ENCODE measurements at places on chromosomes 7 and 10. TPM values are rescaled to one million over a fixed set of nuclear protein-coding genes. Genes with fewer than 3 reads are reported as not detected.

SEMA3D gene
- total RNA-seq = 102 TPM

GRCh38 chr10:48684792-48685623, at the start of gene WDFY4:
Gene WDFY4, plus strand, starts transcription at chr10:48684873. Its CDS starts 24,860 bp downstream, at chr10:48709733.
- no peak for DNase-seq

NOLC1 gene
- 23.6 TPM for total RNA-seq

DNA sequence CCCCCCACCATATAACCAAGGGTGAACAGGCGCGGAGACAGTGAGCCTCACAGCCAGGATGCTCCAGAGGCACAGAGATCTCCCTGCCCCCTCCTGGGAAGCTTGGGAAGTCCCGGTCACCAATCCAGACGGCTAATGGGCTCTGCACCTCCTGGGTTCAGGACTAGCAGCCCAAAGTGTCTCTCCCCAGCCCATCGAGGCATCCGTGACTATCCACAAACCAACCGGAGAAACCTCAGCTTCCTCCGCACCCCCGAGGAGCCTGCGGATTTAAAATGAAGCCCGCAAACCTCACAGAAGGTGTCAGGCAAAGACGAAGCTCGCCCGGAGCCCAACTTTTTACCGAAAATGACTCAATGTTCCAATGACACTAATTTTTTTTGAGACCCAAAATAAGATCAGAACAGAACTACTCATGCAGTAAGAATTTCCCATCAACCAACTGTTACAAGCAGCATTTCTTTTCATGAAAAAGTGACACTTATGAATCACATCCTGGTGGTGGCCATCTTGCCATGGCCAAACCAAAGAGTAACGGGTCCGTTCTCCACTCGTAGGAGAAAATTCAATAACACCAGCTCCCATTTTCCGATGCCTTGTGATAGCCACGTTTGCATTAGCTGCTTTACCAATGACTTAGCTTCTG, 6.0 kb downstream of the PDGFA start:
- DNase-seq = no peak

TRIL gene
- total RNA-seq = 20.4 TPM

DNA sequence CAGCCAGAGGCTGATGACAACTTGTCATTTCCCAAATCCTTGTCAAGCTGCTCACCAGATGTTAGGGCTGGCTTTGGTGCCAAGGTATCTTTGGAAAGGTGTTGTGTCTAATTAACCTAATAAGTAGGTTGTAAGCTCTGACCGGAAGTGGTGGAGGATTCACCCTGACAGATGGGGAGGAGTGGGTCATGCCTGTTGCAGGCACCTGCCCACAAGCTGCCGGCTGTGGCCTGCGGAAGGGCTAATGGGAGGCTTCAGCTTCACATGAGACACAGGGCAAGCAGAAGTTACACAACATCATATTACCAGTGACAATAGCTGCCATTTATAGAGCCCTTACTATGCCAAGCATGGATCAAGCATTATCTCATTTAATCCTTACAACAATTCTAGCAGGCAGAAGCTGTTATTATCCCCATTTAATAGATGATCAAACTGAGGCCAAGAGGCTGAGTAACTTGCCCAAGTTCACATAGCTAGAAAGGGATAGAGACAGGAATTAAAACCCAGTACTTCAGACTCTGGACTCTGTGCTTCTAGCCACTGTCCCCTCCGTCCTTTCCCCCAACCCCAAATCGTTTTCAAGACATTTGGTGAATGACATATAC, 63.1 kb upstream of the DUSP5 start:
- DNase-seq = no peak

DNA sequence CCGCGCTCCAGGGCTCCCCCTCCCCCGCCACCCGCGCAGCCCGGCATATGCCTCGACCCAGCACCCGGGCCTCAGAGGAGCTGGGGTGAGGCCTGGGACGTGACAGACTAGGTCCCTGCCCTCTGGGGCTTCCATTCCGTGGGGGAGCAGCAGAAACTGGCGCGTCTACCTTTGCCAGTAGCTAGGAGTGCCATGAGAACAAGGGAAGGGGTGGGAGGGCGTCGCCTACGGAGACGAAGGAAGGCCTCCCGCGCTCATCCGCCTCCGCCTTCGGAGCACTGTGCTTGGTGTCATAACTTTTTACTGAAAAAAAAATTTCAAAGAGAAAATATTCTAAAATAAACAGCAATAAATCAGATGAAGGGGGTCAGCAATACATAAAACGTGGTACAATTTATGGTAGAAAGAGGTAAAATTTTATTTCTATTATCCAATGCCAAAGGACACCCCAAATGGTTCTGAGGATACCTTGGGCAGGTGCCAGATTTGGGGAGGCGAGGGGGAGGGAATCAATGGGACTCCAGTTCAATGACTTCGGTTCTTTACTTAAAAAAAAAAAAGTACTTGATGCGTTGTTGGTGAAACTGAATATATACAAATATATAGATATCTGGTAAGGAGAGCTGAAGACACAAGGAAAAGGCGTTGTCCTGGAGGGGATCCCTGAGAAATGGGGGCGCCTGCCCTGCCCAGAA, 35.1 kb upstream of the GRID1 start:
- no peak for DNase-seq

DNA sequence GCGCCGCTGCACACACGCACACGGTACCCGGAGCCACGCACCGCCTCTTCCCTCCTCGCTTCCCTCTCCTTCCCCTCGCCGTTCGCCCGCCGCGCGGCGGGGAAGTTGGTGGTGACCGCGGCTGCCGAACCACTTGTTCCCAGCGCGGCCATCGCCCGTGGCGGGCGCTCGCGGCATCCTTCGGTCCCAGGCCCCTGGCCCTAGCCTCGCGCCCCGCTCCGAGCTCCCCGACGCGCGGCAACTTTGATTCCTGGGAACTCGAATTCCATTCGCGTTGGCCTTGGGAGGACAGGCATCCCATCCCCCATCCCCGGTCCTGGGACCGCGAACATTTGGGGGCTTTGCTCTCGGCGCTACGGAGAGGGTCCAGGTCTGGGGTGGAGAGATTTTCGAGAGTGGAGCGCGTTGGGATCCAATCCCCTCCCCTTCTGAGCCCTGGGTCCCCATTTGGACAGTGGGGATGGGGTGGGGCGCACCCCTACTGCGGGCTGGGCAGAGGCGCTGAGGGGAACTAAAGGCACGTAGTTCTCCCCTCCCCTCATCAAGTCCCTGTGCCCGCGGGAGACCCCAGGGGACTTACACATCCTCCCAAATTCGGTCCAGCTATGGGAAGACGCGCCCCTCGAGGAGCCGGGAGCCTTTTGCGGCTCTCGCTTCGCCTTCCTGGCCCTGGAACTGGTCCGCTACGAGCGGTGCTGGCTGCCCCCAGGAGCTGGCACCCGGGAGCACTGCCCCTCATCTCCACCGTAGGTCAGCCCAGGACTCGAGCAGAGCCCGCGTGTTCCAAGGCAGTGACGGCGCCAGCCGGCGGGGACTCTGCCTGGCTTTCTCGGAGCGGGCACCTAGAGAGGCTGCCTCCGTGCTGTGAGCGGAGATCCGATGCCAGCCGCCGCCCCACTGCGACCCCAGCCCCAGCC, 834 bp downstream of the CDH23 start:
- no peak for DNase-seq

GRCh38 chr7:136677471-136678365, 190.7 kb upstream of the CHRM2 start:
- DNase-seq = no peak

DNA sequence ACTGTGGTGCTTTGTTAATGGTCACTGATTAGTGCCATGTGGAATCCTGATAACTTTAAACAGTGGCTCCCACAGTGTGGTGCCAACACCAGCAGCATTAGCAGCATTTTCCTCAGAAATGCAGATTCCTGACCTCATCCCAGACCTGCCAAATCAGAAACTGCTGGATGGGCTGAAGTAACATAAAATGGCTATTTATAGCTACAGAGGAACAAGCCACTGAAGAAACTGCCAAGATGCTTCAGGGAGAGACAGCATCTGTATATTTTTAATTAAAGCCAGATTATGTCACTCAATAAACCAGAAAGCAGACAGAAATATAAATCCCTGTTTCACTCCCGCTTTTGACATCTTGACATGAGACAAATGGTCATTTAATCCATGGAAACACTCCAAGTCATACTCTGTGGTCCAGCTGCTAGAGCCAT, 178.5 kb downstream of the AMPH start:
- DNase-seq = no peak

- no peak for DNase-seq
These were observed 26.7 kb downstream of the SVIL start for GRCh38 chr10:29608062-29608461.

DNA sequence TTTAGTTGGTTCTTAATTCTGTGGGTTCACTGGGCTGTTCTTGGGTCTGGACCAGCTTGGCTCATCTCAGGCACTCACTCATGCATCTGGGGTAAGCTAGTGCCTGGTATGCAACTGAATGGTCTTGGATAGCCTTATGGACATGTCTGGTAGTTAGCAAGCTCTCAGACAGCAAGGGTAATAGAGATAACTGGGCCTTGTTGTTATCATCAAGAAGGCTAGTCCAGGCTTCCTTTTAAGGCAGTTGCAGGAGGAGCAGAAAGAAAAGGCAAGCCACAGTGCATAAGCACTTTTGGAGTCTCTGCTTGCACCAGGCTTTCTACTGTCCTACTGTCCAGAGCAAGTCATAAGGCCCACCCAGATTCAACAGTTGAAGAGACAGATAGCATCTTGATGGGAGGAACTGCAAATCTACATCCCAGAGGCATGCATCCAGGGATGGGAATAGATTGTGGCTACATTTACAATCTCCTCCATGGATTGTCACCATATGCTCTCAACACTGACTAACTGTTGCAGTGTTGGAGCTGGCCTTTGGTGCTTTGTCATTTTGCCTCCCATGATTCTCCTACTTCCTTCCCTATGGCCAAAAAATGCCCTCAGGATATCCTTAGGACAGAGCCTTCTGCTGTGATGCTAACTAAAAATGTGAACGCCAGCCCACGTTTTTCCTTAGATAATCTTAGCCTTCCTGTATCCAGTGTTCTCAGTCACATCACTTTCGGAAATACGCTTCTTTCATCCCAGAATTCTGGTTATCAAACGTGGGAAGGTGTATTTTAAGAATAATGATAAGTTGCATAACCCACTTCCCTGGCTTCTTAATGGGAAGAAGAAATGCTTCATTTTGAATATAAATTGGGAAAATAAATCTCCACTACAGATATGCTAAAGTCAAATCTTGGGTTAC, 3.6 kb downstream of the GIMAP4 start:
- DNase-seq = no peak

GRCh38 chr7:85125651-85126131, 61.2 kb downstream of the SEMA3D start:
- DNase-seq = peak; percentile 33

DNA sequence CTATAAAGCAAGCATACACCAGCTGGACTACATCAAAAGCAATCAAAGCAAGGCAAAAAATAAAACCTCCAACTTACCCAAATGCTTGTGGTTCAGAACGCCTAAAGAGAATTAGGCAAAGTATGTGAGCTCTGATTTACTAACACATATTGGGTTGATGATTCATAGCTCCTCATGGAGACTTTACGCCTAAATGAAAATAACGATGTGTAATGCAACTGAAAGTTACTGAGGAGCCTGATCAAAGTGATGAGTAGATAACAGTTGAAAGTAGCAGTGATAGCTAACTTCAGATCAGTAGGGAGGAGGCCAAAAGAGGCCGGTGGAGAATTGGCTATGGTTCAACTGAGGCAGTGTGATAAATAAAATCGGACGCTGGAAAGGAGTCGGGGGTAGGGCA, 85.0 kb downstream of the MPP7 start:
- no peak for DNase-seq

PON3 gene
- 3.7 TPM for total RNA-seq

OTUD1 gene
- 13.5 TPM for total RNA-seq

C10orf105 gene
- 0.26 TPM for total RNA-seq

- DNase-seq = peak; percentile 52
These were observed 59.6 kb downstream of the ADRB1 start for GRCh38 chr10:114103284-114103683.

GRCh38 chr7:155222573-155222972, 75.1 kb upstream of the INSIG1 start:
- no peak for DNase-seq

- no peak for DNase-seq
These were observed 147.4 kb upstream of the TEX47 start for GRCh38 chr7:88942815-88943501.

DNA sequence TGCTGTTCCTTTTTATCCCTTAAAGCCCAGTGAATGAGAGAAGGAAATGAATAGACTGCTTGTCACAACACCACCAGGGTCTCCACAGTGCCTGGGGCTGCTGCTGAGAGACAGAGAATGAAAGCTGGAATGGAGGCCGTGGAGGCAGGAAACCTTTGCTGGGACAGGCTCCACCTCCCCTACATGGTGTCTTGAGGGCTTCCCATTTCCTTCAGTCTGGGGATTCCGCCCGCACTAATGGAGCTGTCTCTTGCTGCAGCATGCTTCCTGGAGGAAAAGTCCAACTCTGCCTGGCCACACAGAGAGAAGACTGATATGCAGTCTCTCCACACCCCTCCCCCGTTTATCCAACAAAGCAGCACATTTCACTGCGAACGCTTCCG, 54.5 kb downstream of the LRRC4 start:
- no peak for DNase-seq

PNPLA8 gene
- total RNA-seq = 61.2 TPM

GRCh38 chr7:27132978-27133377, 2.4 kb upstream of the HOXA4 start:
- no peak for DNase-seq

GRCh38 chr7:79949778-79950177, 184.9 kb upstream of the GNAI1 start:
- DNase-seq = no peak

ADCYAP1R1 gene
- 4.5 TPM for total RNA-seq

DNA sequence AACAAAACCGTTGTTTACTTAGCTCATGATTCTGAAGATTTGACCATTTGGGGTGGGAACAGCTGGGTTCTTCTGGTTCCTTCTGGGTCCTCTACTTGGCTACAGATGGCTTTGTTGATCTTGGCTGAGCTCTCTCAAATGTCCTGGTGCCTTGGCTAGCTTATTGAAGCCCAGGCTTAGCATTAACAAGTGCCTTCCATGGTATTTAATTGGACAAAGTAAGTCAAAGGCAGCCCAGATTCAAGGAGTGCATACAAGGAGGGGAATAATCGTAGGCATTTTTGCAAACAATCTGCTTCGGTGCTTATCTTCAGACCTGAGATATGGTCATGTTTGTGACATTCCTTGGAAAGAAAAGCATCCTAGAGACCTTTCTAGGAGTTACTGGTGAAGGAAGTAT, 81.4 kb downstream of the ADCYAP1R1 start:
- no peak for DNase-seq

DNA sequence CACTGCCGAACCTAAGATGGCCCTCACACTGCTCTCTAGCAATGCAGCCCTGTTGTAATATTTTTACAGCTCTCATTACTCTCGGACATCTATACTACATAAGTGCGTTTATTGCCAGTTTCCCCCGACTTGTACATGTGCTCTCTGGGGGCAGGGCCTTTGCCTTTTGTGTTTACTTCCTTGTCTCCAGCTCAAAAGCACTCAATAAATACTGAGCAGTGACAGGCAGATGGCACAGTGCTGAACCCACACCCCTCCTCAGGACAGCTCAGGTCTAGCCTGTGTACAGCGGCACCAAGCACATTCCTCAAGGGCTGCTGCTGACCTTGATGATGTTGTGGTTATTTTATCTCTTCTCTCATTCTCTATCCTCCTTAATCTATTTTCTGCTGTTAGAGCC, 68.0 kb upstream of the ELMO1 start:
- DNase-seq = no peak

C10orf62 gene
- total RNA-seq = not detected

All from urinary bladder (tissue), 4 donors.